Activated CD8-positive, alpha-beta memory T cell treated with anti-CD3 and anti-CD28 coated beads, Interleukin-2, amount 10 ng/mL, durations not matched to agents 7 days and 5 days (primary cell): ENCODE measurements at places on chromosomes 2 and 18. TPM values are rescaled to one million over a fixed set of nuclear protein-coding genes. Genes with fewer than 3 reads are reported as not detected.

CAPN14 gene
- 0.26 TPM for total RNA-seq

SKA1 gene
- total RNA-seq: 47.5 TPM

BCL11A gene
- not detected for total RNA-seq

DNAH7 gene
- total RNA-seq: not detected

PRKAG3 gene
- not detected for total RNA-seq

TCF7L1 gene
- total RNA-seq: not detected

DNA sequence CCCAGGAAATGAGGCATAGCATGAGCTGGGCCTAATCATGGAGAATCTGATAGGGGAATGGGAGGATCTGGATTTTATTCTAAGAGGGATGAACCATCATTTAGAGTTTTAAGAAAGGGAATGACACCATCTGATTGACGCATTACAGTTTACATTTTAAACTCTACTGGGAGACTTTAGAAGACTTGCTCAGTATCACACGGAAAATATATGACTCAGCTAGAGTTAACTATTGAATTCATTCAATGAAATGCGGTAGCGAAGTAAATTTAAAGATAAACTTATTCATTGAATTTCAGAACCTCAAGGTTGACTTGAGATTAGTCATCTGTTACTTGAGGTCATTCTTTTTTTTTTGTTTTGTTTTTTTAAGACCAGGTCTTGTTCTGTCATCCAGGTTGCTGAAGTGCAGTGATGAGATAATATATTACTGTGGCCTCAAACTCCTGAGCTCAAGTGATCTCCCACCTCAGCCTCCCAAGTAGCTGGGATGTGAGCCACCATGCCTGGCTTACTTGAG is 25.0 kb downstream of the MC4R start:
- H3K27me3 ChIP-seq: no peaks in the 10 kb centered on the region
- H3K4me1 ChIP-seq: no peaks in the 10 kb centered on the region
- no peak for DNase-seq
- H3K27ac ChIP-seq: no peak overlapping the region
- H3K4me3 ChIP-seq: no peak overlapping the region

DNA sequence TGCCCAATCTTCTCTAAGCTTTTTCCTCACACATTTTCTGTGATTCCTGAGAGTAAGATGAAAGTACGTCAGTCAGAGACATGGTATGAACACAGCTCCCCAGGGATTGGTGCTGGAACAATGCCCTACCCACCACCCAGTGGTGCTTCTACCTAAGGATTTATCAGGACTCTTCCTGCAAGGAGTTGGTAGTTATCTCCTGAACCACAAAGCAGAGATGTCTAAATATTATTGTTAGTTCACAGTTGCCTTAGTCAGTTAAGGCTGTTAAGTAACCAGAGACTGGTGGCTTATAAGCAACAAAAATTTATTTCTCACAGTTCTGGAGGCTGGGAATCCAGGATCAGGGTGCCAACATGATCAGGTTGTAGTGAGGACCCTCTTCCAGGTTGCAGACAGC is 60.3 kb upstream of the CCDC85A start:
- H3K4me3 ChIP-seq: no peak overlapping the region
- H3K27me3 ChIP-seq: no peaks in the 10 kb centered on the region
- no peaks in the 10 kb centered on the region for H3K4me1 ChIP-seq
- no peak overlapping the region for H3K27ac ChIP-seq
- no peaks in the 10 kb centered on the region for H3K36me3 ChIP-seq
- no peak for DNase-seq

DNA sequence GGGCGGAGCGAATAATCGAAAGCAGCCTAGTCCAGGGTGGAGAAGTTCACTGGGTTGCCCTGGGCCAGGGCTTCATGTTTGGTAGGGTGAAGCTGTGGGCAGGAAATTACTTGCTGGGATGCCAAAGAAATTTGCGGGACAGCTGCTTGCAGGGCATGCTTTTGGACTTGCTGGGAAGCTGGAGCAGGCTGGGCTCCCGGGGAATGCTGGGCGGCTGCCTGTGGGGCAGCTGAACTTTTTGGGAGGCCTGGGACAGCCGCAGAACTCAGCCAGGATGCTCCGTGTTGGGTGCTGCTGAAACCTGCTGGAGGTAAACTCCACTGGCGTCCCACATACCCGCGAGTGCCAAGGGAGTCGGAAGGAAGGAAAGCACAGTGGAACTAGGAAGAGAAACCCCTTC is 31.9 kb downstream of the ASB1 start:
- no peak for DNase-seq
- peaks cover 5% of the 10 kb centered on the region for H3K27me3 ChIP-seq
- H3K4me3 ChIP-seq: no peak overlapping the region
- H3K27ac ChIP-seq: no peak overlapping the region
- peaks cover 3% of the 10 kb centered on the region for H3K4me1 ChIP-seq

DNA sequence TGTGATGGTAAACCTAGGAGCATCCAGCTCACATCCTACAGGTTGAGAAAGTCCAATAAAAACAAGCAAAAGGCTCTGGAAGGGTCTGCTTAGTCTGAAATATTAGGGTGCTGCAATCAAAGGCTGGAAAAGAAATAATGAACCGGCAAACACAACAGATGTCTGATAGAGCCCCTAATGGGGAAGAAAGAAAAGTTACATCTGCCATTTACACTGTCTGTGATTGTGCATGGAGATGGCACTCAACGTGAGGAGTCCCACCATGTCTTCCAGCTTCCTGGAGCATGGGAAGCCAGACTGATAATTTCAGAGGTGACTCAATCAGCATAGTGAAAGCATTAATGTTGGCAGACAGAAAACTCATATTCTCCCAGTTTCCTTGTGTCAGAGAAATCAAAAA is 307.8 kb downstream of the EPHA4 start:
- H3K27me3 ChIP-seq: no peaks in the 10 kb centered on the region
- H3K4me1 ChIP-seq: no peaks in the 10 kb centered on the region
- no peaks in the 10 kb centered on the region for H3K36me3 ChIP-seq

DNA sequence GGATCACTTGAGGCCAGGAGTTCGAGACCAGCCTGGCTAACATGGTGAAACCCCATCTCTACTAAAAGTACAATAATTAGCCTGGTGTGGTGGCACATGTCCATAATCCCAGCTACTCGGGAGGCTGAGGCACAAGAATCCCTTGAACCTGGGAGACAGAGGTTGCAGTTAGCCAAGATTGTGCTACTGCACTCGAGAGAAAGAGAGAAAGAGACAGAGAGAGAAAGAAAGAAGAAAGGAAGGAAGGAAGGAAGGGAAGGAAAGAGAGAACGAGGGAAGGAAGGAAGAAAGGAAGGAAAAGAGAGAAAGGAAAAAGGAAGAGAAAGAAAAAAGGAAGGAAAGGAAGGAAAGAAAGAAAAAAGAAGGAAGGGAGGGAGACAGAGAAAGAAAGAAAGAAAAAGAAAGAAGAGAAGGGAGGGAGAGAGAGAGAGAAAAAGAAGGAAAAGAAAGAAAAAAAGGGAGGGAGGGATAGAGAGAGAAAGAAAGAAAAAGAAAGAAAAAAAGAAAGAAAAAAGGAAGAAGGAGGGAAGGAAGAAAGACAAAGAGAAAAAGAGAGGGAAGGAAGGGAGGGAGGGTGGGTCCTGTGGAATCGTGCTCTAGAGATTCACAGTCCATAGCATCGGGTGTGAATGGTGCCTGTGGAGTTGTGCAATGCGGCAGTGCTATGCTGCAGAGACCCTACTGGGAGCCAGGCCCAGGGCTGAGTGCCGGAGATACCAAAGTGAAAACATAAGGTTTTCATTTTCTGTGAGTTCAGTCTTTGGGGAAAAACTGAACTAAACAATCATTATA is 4.6 kb upstream of the SDC1 start:
- DNase-seq: no peak
- H3K4me3 ChIP-seq: no peak overlapping the region
